ENCODE measurements at places on chromosomes 7 and 10.

GRCh38 chr10:89651205-89651915 is 6.3 kb upstream of the PANK1 start:
- DNase-seq, result no peak

DNA sequence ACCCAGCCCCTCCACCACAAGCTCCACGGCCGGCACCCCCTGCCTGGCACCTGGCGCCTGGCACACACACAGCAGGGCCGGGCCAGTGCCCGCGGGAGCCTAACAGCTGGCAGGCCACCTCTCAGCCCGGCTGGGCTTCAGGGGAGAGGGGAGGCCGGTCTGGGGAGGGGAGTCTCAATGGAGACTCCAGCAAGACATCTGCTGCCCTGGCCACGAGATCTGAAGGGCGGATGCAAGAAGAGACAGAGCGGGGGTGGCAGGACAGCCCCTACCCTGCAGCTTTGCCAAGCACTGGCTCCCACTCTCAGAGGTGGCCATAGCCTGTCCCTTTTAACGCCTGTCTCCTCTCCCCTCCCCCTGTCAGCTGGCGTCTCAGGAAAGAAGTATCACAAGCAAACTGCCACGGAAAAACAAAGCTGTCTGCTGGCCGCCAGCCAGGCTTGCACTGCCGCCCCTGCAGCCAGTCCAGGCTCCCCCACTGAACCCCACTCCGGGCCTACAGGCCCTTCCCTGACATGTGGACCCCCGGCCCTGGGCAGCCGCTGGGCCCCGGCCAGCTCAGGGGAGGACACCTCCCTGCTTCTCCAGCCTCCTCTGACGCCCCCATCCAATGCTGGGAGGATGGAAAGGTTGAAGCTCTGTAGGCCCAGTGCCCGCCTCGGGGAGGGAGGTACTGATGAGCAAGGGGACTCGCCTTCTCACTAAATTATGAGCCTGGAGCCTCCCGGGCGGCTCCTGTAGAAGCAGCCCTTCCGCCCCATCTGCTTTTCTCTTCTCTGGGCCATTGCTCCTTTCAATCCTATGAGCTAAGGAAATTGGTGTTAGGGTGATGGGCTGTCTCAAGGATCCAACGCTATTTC is 178.4 kb downstream of the ARHGAP12 start:
- no peak for DNase-seq

DNA sequence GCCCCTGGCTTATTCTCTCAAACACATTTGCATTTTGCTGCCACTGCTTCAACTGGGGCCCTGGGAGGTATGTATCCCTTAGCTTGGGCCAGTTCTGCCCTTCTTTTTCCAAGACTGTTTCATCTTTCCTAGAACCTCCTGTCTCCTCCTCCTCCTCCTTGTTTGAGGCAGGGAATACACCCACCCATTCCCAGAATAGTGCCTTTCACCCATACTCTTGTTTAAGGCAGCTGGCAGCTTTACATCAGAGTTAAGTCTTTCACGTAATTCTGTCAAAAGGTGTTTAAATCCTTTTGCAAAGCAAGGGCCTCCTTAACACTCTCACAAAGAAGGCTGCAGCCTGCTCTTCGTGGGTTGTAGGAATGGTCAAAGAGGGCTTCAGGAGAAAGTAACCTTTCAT is 150.9 kb upstream of the AGK start:
- DNase-seq, result no peak

GRCh38 chr7:134154581-134155130 is 27.5 kb downstream of the LRGUK start:
- DNase-seq, result no peak

DNA sequence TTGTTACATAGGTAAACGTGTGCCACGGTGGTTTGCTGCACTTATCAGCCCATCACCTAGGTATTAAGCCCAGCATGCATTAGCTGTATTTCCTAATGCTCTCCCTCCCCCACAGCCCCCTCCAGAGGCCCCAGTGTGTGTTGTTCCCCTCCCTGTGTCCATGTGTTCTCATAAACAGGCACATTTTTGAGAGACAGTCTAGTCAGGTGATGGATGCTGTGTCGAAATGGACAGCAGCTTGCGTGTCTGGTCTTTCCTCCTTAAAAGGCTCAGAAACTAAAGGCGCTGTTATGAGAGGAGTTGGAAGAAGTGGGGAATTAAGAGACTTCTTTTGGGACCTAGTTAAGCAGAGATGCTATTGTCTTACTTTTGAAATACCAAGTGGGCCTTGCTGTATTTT is 296.0 kb downstream of the BBS9 start:
- DNase-seq, result no peak

DNA sequence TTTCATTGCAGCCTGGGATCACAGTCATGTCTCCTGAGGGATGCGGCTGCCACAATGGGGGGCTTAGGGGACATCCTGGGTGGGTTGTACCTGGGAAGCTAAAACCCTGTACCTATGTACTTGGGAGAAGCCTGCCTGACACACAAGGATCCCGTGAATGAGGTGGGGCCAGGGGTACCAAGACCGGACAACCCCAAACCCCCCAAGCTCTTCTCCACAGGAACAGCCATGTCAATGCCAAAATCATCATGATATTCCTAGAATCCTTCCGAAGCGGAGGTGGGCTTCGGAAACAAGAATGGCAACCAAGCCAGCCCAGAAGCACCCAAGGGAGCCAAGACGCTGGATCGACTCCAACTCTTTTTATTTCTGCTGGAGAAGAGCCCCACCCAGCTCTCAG is 260.3 kb upstream of the TCERG1L start:
- no peak for DNase-seq

DNA sequence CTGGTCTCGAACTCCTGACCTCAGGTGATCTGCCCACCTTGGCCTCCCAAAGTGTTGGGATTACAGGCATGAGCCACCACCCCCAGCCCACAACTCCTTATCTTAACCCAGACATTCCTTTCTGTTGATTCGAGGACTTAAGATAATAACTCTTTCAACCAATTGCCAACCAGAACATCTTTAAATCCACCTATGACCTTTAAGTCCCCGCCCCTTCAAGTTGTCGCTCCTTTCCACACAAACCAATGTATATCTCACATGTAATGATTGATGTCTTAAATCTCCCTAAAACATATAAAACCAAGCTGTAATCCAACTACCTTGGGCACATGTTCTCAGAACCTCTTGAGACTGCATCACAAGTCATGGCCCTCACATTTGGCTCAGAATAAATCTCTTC is 7.8 kb upstream of the ANKRD2 start:
- no peak for DNase-seq

- no peak for DNase-seq
Measured at GRCh38 chr7:31890766-31891165, 179.4 kb downstream of the PDE1C start.

- DNase-seq, result no peak
Measured at GRCh38 chr10:90420637-90421318, 437.1 kb downstream of the HTR7 start.

- peak; percentile 50 for DNase-seq
Measured at GRCh38 chr7:155398944-155399343, 59.0 kb upstream of the EN2 start.

DNA sequence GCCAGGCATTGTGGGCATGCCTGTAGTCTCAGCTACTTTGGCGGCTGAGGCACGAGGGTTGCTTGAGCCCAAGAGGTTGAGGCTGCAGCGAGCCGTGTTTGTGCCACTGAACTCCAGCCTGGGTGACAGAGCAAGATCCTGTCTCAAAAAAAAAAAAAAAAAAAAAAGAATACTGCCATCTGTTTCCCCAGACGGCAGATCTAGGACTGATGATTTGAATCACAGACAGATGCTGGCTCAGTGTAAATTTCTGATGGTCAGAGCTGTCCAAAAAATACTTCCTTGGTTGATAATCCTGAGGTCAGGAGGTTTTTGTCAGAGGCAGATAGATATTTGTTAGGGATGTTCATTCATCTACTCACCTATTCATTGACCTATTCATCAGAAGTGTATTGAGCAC is 130.7 kb downstream of the REEP3 start:
- no peak for DNase-seq

GRCh38 chr10:71045204-71045809 is 156.9 kb upstream of the PCBD1 start:
- no peak for DNase-seq

GRCh38 chr7:27689591-27690164 is 27.0 kb upstream of the HIBADH start:
- DNase-seq, result peak; percentile 33

DNA sequence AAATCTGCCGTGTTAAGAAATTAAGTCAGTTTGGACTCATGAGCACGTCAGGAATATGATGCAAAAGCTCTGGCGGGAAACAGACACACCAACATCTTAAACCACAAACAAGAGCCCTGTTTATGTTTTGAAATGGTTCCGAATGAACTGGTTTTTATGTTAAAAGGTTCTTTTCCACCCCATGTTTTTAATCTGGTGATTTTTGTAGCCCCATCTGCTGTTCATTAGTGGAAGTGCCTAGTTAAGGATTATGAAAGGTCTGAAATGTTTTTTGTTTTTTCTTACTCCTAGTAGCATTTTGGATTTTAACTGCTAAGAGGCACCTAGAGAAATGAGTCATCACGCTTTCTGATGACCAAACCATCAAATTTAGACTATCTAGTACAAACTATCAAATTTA is 404.1 kb upstream of the MKI67 start:
- no peak for DNase-seq

- no peak for DNase-seq
Measured at GRCh38 chr7:150715738-150716137, 675 bp upstream of the GIMAP1 start.

DNA sequence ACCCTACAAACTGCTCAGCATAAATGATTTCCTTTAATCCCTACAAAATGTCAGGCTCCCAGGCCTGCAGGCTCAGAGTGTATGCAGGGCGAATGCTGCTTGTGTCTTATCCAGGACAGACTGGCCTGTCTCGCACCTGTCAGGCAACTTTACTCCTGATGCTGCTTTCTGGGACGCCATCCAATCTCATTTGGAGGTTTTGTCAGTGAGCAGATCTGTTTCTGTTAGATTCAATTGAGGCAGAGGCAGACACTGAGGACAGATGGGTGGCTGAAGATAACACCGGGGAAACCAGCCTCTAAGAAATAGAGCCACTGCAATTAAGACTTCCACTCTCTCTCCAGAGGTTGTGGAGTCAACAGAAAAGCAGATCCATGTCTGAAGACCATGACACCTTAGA is 115.6 kb downstream of the DPP6 start:
- DNase-seq, result no peak
